ENCODE measurements at places on chromosomes 13 and 19. TPM values are rescaled to one million over a fixed set of nuclear protein-coding genes. Genes with fewer than 3 reads are reported as not detected.

DNA sequence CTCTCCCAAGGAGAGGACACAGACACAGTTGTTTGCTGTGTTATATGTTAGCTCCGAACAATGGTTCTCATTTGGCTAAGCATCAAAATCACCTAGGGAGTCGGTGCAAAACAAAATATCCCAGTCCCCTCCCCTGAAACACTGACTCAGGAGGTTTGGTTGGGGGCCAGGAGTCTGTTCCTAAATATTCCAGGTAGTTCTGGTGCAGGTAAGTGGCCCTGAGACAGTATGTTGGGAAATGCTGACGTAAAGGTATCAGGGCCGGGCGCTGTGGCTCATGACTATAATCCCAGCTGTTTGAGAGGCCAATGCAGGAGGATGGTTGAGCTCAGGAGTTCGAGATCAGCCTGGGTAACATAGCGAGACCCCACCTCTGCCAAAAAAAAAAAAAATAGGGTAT lies 2.3 kb upstream of the MAP2K7 start:
- DNase-seq, result no peak

GRCh38 chr13:113981194-113981605 lies 7.3 kb upstream of the C13orf46 start:
- no peak for DNase-seq

DNA sequence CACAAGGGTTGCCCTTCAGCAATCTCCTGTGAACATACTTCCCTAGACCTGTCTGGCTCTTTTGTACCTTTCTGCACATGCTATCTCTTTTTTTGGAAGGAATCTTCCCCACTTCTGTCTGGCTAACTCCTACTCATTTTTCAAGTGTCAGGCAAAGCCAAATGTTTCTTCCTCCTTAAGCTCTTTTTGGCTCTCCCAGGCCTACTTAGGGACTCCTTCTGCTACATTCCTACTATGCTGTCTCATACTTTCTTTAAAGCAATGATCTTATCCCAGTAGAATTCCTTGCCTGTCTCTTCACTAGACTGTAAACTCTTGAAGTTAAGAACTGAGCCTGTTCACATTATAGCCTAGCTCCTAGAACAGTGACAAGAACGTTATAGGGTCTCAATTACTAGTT lies 114.9 kb upstream of the WASF3 start:
- no peak for DNase-seq

GRCh38 chr19:19315444-19315843 lies 4.9 kb downstream of the SUGP1 start:
- DNase-seq, result no peak

DNA sequence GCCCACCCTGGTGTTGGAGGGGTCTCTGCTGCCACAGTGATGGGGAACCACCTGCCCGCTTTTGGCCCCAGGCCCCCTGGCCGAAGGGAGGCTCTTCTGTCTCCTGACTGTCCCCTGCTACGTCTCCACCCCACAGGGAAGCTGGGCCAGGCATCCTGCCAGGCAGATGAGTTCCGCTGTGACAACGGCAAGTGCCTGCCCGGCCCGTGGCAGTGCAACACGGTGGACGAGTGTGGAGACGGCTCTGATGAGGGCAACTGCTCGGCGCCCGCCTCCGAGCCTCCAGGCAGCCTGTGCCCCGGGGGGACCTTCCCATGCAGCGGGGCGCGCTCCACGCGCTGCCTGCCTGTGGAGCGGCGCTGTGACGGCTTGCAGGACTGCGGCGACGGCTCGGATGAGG lies 11.0 kb downstream of the LRP3 start:
- no peak for DNase-seq

GRCh38 chr13:84567848-84568247 lies 685.6 kb upstream of the SLITRK1 start:
- no peak for DNase-seq

The ZNF560 gene
- polyA plus RNA-seq, result not detected

DNA sequence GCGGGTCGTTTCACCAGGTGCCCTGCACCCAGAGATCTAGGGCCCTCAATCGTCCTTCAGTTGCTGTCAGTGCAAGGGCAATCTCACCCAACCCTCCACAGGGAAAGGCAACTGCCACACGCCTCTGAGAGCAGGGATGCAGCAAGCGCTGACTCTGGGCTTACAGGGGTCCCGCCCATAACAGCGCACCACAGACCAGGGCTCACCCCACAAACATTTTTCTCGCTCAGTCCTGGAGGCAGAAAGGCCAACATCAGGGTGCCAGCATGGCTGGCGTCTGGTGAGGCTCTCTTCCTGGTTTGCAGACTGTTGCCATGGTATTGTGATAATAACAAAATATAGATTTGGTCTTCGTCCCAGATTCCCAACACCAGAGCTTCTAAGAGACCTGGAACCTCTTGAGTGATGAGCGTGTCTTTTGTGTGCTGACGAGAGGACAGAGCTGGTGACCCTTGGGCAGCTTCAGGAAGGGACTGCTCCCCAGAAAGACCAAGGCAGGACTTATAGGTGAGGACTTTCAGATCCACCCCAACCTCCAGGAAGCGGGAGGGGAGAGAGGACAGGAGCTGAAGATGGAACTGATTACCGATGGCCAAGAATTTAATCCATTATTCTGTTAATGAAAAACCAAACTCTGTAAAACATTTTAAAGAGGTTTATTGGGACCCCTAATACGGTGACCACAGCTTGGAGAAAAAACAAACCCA lies 51.3 kb downstream of the C13orf46 start:
- no peak for DNase-seq

GRCh38 chr19:14342809-14343208 lies 38.4 kb upstream of the ADGRE5 start:
- no peak for DNase-seq

The GNA15 gene
- 41.3 TPM for polyA plus RNA-seq

- no peak for DNase-seq
These were observed 1.6 kb downstream of the DIAPH3 start for GRCh38 chr13:60162096-60162495.

The SULT2B1 gene
- 0.09 TPM for polyA plus RNA-seq

DNA sequence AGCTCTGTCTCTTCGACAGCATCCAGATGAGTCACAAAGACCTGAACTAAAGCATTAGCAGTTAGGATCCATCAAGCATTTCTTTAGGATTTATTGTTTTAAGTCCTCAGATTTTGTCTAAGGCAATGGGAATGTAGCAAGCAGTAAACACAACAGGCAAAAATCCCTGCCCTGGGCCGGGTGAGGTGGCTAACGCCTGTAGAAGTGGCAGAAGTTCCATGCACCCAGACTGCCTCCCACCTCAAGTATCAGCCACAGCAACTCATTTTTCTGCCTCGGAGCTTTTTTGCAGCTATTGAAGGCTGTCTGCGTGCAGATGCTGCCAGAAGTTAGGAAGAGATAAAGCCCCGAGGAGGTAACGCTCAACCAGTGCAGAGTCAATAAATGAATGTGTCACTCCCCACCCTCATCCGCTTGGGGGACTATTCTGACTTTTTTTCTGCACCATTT lies 47.1 kb upstream of the MRI1 start:
- DNase-seq, result no peak

The TNFSF13B gene
- polyA plus RNA-seq, result 587 TPM

GRCh38 chr19:3632739-3633558 lies 6.4 kb upstream of the CACTIN start:
- no peak for DNase-seq

- DNase-seq, result no peak
These were observed 171.5 kb upstream of the CSNK1A1L start for GRCh38 chr13:37277007-37277406.

DNA sequence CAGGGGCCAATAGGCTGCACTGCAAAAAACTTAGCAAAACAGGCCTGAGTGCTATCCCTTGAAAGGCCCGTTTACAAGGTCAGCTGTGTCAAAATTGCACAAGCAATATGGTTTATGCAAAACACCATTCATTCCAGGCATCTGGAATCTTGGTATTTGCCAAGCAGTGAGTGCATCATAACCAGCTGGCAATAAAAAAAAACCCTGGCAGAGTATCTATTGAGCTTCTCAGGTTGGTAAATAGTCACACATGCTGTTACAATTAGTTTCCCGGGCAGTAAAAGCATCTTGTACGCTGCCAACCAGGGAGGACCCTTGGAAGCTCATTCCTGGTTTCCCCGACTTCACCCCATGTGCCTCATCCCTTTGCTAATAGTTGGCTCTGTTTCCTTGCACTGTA lies 21.3 kb downstream of the ZNF77 start:
- DNase-seq, result no peak
